Astrocyte of the spinal cord (primary cell): ENCODE measurements at places on chromosomes 12 and 14.

DNA sequence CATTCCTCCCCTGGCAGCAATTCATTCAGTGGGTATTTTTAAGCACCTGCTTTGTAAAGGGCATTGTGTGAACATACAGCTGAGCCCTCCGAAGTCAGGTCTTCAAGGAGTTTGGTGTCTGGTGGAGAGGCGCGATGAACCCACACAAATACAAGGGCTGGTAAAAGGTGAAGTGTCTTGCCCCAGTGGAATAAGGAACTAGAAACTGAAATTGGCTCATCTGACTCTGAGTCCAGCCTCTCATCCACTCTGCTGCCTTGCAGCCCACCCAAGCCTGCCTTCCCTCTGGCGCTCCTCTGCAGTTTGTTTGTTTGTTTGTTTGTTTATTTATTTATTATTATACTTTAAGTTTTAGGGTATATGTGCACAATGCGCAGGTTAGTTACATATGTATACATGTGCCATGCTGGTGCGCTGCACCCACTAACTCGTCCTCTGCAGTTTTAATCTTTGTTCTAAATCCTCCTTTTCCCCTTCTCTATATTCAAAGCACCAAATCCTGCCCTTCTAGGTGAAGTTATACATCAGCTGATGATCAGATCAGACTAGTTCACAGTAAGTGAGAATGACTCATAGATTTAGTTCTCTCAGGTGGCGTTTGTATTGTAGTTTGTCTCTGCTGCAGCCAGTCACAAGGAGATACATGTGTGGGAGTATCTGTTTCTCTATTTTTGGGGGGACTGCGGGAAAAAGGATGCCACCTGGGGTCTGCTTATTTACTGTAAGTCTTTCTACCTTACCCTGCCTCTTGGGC, 394.5 kb downstream of the APAF1 start:
- no peak for DNase-seq

DNA sequence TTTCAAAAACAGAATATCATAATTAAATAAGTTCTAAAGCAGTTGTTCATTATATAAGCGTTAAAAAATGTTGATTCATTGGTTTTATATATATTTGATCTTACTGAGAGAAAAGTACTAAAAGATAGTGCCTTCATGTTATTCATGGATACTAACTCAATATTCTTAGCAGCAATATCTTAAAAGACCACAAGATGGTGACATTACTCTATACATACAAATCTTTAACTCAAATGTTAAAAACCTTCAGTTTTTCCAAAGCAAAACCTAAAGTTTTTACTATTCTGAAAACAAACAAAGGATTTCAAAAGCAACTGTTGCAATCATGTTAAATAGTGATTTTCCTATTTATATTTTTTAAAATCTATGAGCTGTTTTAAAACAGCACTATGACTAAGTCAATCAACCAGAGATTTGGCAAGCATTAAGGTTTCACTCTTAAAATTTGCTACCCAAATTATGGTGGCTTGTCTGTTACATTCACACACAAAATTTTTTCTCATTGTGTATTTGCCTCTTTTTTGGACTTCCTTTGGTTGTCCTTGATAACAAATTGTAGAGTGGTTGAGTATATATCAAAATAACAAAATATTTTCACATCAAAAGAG, 50.1 kb upstream of the RERGL start:
- peak; percentile 67 for DNase-seq

DNA sequence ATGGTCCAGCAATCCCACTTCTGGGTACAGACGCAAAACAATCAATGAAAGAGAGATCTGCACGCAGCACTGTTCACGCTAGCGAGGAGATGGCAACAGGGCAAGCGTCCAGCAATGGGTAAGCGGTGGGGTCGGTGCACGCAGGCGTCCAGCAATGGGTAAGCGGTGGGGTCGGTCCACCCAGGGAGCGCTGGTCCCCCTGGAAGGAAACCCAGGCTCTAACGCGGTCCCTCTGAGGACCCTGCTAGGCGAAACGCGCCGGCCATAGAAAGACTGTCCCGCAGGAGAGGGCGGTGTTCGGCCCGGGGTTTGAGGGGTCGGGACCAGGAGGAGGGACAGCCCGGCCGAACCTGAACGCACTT, 618 bp upstream of the PGAM5 start:
- no peak for DNase-seq

DNA sequence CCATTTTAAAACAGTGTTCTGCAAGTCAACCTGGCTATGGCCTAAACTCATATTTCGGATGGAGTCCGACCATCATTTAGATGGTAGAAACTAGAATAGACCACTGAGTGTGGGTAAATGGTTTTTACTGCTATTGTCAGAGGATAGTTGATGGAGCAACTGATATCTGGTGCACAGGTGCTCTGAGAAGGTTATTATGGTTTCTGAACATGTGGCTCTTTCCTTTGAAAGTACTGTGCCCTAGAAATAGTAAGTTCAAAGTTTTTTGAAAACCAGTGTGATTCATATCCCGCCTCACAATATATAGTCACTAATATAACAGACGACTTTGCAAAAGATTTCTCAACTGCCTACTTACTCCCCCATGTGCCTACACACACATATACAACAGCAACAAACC, 64.4 kb upstream of the BTG1 start:
- DNase-seq, result no peak

DNA sequence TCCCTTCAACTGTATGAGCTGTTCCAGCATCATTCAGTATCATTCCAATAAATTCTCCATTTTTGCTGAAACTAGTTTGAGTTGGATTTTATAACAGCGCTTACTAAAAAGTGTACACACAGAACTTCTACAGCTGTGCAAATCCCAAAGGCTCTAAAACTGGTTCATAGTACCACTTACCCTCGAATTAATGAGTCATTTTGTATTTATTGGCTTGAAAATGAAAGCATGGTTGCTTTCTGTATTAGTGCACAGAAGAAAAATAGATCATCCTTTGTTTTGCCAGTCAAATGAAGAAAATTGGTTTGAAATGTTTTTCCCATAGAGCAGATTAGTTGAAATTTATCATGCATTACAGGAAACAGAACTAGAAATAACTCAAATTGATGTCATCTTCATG, 268.3 kb upstream of the CPNE8 start:
- peak; percentile 55 for DNase-seq

GRCh38 chr14:51578853-51579252, 72.9 kb upstream of the FRMD6 start:
- no peak for DNase-seq

GRCh38 chr12:53695152-53696145, 19.6 kb upstream of the ATP5MC2 start:
- DNase-seq, result peak; percentile 62

GRCh38 chr12:48739618-48740269, 23.2 kb upstream of the CCNT1 start:
- DNase-seq, result no peak

GRCh38 chr12:15688202-15688736, 100.9 kb downstream of the EPS8 start:
- DNase-seq, result peak; percentile 42

DNA sequence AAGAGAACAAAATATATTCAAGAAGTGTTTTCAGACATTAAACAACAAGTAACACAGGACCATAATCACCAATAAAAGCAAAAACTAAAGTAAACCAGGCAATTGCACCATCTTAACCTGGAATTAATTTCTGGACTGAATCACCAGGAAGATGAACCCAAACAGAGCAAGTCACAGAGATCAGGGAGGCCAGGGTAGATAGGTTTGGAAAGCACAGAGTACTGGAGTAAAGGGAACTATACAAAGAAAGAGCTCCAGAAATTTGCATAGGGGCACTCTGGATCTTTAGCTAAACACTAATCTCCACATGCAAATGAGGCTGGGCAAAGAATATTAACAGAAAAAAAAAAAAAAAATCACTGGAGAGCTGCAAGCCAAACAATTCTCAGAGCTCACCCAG, 84.7 kb downstream of the NUAK1 start:
- no peak for DNase-seq

DNA sequence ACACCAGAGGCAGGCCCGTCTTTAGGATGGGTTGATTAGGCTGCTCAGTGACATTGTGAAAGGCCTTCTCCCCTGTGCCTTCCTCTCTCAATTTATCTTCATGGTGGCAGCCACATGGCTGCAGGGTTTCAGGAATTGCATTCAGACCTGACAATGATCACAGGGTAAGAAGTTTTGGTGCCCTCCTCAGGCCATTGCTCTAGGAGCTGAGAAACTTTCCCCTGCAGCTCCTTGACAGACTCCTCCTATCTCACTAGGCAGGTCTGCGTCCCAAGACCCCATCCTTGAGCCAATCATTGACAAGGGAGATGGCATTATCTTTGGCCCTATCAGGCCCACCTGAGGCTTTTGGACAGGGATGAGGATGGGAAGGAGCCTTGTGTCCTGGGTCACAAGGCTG, 57.4 kb upstream of the ANO4 start:
- DNase-seq, result no peak

- no peak for DNase-seq
Observed at GRCh38 chr14:104284107-104284592, 145.8 kb downstream of the KIF26A start.

GRCh38 chr14:82387699-82388098, 854.0 kb upstream of the SEL1L start:
- peak; percentile 5 for DNase-seq

DNA sequence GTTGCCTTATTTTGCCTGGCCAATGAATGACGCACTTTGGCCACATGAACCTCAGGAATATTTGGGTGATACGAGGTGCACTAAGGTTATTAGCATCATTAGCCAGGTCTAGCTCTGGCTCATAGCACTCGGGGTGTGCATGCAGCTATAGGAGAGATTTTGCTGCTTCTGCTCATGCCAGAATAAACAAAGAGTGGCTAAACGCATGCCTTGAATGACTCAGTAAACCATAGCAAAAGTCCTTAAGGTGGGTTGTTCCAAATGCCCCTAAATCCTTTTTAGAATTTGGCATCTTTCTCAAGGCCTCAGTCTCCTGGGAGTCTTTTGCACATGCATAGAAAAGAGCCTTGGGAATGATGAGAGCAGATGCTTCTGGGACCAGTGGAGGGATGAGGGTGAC, 343.7 kb upstream of the FKBP4 start:
- DNase-seq, result peak; percentile 52

GRCh38 chr12:109855377-109855776, 22.2 kb upstream of the TRPV4 start:
- DNase-seq, result no peak

GRCh38 chr14:101927859-101928258, 36.5 kb upstream of the DYNC1H1 start:
- DNase-seq, result peak; percentile 90

DNA sequence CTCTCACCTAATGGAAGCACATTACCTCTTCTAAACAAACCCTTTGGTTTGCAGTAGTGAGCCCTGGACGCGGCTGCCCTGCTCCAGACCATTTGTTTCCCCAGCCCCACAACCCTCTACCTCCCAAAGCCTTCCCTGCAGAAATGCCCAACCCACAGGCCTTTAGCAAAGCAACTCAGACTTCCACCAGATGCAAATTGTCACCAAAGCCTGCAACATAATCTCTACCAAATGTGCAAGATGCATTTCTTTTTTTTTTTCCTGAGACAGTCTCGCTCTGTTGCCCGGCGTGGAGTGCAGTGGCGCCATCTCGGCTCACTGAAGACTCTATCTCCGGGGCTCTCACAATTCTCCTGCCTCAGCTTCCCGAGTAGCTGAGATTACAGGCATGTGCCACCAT, 56.2 kb downstream of the VWF start:
- DNase-seq, result no peak

- no peak for DNase-seq
Observed at GRCh38 chr14:54132496-54132895, 175.9 kb upstream of the BMP4 start.

- no peak for DNase-seq
Observed at GRCh38 chr14:52833891-52834290, 42.5 kb upstream of the GNPNAT1 start.
